ENCODE measurements at places on chromosomes 7 and 10. TPM values are rescaled to one million over a fixed set of nuclear protein-coding genes. Genes with fewer than 3 reads are reported as not detected.

DNA sequence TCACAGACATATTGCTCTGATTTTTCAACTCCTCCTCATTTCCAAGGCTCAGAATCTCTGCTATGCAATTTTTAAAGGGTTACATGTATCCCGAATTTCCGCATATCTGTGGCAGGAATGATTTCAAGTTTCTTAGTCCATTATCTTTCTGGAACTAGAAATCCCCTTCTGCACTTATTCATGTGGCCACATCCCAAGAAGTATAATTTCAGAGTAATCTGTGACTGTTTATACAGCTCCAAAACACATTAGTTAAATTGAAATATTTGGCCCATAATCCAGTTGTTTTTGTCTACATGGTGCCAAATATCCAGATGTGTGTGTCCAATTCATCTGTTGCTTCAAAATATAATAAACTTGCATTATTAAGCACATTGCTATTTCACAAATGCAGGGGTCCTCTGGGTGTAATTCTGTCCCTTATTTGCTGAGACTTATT lies 271.2 kb downstream of the ARHGAP12 start:
- no peak for DNase-seq

DNA sequence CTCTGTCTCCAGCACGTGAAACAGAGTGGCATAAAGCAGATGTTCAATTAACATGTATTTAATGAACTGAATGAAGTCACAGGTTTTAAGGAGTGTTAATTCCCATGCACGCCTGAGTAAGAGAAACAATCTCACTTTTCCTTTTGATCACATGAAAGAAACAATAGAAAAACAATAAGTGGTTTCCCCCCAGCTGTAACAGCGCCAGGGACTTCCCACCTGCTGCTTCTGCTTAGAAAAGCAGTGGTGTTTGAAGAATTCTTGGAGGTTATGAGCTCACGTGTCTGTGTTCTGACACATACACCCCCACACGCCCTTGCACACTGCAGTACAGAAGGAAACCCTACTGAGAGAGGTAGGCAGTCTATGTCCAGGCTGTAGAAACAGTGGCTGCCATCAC lies 51.3 kb upstream of the FRMD4A start:
- DNase-seq = peak; percentile 81

- no peak for DNase-seq
Observed at GRCh38 chr10:8583096-8583495, 528.6 kb downstream of the GATA3 start.

DNA sequence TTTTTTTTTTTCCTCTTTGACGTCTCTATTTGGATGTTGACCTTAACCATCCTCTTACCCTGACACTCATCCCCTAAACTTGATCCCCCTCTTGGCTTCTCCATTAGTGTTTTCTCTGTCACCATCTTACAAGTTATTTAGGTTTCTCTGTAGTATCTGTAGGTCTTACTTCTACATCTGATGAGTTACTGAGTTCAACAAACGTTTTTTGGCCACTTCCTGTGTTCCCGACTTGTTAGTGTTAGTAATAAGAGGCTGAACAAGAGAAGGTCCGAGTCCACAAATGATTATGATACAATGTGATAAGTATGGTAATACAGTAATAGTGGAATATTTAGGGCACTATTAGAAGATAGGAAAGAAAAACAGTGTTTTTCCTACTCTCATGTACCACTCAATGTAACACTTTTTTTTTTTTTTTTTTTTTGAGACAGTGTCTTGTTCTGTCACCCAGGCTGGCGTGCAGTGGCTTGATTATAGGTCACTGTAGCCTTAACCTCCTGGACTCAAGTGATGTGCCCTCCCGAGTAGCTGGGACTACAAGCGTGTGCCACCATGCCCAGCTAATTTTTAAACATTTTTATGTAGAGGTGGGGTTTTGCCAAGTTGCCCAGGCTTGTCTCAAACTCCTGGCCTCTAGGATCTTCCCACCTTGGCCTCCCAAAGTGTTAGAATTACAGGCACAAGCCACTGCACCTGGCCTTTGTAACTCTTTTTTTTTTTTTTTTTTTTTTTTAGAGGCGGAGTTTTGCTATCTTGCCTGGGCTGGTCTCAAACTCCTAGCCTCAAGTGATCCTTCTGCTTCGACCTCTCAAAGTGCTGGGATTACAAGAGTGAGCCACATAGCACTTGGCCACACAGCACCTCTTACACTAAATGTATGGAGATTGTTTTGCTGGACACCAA lies 12.5 kb downstream of the CCSER2 start:
- DNase-seq = no peak

- DNase-seq = peak; percentile 18
Observed at GRCh38 chr10:10629512-10629911, 388.2 kb upstream of the CELF2 start.

GRCh38 chr7:30904561-30904960 lies 7.1 kb upstream of the AQP1 start:
- DNase-seq = no peak

DNA sequence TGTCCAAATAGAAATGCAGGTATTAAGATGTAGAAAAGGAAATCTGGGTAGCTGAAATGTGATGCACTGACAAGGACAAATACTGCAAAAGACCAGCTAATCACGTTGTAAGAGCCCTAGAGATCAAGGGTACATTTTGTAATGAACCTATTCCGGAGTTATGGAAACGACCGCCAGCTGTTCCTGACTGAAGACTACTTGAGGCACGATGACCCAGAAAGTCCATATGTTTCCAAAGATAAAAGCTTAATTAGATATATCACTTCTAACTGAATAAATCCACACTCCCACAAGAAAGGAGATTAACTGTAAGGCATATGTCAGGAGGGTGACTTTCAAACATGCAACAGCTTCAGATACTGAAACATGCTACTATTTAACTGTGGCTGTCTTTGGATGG lies 253.5 kb downstream of the NSUN6 start:
- no peak for DNase-seq

DNA sequence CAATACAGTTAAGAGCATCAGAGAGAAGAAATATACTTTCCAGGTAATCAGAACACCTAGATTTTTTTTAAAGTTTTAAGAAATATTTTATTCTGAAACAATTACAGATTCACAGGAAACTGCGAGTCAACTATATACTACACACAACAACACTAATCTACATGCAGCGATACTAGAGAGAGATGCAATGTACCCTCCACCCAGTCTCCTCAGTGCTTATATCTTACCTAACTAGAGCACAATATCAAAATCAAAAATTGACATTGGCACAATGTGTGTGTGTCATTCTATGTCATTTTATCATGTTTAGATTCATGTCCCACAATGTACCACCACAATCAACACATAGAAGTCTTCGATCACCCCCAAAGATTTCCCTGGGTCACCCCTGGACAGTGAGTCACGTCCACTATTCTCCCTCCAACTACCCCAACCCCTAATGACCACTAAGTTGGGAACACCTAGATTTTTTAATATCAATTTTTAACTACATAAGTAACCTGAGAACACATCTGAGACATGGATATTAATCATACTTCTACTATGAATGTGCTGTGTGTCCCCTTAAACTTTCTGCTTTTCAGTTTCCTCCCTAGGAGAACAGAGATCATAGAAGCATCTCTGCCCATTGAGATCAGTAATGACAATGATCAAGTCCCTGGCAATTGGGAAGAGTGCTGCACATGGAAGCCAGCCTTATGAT lies 86.5 kb downstream of the GSAP start:
- DNase-seq = no peak

DNAJB6 gene
- total RNA-seq = 84.5 TPM

GPR26 gene
- total RNA-seq = not detected

ADAMTS14 gene
- total RNA-seq = 1.8 TPM

FAM131B gene
- total RNA-seq = 3.8 TPM

KIF11 gene
- 8.9 TPM for total RNA-seq
